T-helper 22 cell (primary cell): ENCODE measurements at places on chromosomes 12 and 14.

DNA sequence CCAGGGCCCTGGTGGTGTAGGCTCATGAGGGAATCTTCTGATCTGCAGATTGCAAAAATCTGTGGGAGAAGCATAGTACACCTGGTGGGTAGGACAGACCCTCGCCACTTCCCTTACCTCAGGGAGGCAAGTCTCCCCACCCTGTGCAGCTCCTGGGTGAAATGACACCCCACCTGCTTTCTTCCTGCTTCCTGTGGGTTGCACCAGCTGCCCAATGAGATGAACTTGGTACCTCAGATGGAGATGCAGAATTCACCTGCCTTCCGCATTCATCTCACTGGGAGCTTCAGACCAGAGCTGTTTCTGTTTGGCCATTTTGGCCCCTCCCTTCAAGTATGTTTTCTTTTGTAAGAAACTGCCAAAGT is 4.7 kb downstream of the CLEC2D start:
- DNase-seq: peak; percentile 45

GRCh38 chr12:23948291-23948690 is 1.2 kb downstream of the SOX5 start:
- DNase-seq: no peak

- no peak for DNase-seq
Measured at GRCh38 chr14:74015176-74015575, 3.9 kb downstream of the ENTPD5 start.

DNA sequence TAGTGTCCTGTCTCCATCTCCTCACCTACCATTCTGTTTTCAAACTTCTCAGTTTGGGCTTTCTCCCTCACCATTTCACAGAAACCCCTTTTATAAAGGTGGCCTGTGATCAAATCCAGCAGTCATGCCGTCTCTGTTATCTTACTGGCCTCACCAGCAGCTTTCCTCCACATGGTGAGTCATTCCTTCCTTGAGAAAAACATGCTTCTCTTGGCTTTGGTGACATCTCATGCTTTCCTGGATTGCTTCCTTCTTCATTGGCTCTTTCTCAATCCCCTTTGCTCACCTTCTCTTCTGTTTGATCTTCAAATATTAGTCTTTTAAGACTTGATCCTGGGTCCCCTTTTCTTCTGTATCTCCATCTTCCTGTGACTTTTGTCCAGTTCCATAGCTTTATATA is 164.9 kb downstream of the ANO4 start:
- no peak for DNase-seq

DNA sequence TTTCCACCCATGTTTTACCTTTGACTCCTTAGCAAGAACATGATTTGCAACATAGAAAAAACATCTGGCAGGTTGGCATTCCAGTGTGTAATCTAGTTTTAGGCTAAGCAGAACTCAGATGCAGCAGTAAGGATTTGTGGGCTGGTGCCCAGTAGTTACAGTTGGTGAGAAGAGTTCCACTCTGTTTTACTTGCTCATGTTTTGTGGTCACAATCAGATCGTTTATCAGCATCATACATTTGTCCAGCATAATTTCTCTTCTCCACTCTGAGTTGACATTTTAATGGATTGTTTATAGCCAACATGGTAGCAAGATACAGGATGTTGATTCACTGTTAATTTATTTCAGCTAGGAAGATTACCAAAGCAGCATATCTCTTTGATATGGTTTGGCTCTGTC is 120.0 kb downstream of the PDE6H start:
- DNase-seq: no peak

DNA sequence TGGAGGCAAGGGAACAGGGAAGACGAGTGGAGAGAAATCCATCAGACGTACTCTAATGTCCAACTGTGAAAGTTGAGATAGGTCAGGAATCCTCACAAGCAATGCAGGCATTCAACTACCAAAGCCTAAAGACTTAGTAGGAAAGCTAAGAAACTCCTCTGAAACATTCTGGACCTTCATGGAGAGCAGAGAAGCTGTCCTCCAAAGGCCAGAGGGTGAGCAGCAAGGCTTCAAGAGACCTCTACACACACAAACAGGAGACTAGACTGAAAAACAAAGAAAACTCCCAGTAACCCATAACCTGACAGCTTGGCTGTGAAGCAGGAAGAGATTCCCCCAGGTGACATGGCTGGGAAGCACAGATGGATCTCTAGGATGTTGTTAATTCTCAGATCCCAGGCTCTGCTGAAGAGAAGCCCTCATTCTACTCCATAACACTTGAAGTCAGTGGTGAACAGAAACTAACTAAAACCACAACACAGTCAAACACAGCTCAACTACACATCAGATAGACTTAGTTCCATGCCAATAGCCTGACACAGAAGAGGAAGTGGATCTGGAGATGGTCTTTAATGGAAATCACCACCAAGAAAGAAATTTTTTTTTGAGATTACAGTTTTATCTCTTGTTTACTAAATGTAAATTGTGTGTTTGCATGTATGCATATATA is 23.2 kb upstream of the LYZ start:
- DNase-seq: no peak

DNA sequence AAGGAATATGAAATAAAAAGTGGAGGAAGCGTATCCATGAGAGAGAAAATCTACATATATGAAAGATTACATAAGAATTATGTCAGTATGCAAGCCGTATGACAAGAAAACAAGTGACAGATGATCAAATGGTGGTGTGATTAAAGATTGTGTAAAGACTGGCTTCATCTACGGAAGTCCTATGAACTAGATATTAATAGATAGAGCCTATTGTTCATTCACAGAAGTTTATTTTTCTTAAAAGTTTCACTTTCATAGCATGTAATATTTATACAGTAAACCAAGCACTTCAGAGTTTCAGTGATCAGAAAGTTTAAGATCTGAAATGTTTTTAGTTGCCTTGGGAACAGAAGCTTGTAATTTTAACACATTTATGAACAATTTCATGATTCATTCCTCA is 84.5 kb downstream of the VRK1 start:
- DNase-seq: no peak

GRCh38 chr14:99564926-99565259 is 39.1 kb downstream of the CCDC85C start:
- DNase-seq: no peak

- no peak for DNase-seq
Measured at GRCh38 chr14:37062191-37062803, 110.1 kb downstream of the SLC25A21 start.
